Occipital lobe (tissue), 3 donors: ENCODE measurements at places on chromosomes 7 and 10. TPM values are rescaled to one million over a fixed set of nuclear protein-coding genes. Genes with fewer than 3 reads are reported as not detected.

Gene ASNS
- 31.8 TPM for total RNA-seq

Gene ZNF239
- total RNA-seq, result 25.9 TPM

Gene RNF133
- 0.47 TPM for total RNA-seq

Gene IQUB
- 3.4 TPM for total RNA-seq

Gene OR2A7
- not detected for total RNA-seq

Gene STOX1
- 7.0 TPM for total RNA-seq

Gene FAM237B
- not detected for total RNA-seq

Gene RALA
- total RNA-seq, result 39.3 TPM
